ENCODE measurements at places on chromosomes 4 and X.

GRCh38 chr4:103424853-103425252, 226.7 kb upstream of the CENPE start:
- DNase-seq: no peak

DNA sequence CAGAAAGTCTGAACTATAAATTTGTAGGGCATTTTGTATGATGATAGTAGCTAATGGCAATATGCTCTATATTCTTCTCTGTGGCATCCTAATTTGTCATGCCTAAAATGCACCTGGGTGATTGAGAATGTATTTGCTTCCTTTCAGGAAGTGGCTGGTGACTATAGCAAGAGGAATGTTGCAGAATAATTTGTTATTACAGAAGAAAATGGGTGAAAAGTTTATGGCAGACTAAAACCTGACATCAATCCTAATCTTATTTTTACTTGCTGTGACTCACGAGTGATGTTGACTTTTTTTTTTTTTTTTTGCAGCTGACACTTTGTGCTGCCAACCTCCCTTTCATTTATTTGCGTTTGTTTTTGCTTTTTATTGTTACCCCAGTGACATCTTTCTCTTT, 141.1 kb downstream of the MSL3 start:
- DNase-seq: no peak

DNA sequence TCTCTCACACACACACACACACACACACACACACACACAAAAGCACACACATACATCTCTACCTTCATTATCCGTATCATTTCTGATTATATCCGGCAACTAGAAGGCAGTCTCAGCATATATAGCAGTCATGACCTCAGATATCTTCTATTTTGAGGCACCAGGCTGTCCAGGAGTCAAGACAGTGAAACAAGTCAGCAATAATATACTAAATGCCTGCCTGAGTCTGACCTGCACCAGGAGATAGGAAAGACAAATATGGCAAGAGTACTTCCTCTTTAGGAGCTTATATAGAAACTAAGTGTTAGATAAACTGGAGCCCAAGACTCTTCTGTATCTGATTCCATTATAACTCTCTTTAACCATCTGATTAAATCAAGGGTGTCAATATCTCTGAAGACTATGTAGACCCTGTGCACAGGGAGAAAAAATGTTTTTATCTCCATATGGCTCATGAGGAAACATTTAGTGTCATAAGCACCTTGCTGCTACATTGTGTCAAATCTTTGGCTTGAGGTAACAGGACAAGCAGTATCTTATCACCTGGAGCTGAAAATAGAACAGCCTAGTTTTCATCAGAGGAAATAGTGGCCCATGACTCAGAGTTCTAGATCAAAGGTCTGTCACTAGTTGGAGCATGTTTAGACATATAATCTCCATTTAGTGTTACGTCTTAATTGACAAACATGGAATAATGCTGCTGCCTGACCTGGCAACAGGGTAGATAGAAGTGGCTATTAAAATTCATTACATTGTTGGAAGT, 27.0 kb upstream of the FAM47B start:
- no peak for DNase-seq

DNA sequence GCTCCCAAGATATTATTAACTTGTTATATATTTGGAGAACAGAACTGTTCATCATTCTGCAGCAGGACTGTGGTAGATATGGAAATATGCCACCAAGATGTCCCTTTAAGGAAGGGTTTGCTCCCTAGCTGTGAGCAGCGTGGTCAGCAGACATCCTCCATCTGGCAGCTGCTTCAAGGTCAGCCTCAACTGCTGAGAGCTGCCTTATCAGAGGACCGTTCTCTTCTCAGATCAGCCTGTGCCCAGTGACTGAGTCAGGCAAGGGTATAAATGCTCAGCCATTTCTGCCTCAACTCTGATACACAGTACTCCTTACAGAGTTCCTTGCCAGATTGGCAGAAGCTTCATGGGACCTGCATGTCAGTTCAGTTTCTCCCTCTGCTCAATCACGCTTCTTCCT, 63.4 kb upstream of the MAGEB2 start:
- no peak for DNase-seq

- no peak for DNase-seq
These were observed 236.7 kb downstream of the PRDM5 start for GRCh38 chr4:120685756-120686278.

GRCh38 chrX:78708262-78708661, 39.3 kb upstream of the LPAR4 start:
- DNase-seq: no peak

DNA sequence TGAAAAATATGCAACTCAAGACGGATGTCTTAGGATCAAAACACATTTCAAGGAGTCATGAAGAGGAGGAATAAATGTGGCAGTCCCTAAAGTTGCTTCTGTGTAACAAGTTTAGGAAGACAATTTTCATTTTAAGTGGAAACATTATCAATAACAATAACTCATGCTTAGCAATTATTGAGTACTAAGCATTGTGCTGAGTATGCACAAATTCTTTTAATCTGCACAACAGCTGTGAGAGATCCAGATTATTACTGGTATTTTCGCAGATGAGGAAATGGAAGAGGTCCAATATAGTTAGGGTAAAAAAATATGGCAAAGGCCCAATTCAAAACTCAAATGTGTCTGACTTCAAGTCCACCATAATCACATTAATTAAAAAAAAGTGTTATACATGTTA, 2.9 kb upstream of the TEX13B start:
- DNase-seq: no peak

DNA sequence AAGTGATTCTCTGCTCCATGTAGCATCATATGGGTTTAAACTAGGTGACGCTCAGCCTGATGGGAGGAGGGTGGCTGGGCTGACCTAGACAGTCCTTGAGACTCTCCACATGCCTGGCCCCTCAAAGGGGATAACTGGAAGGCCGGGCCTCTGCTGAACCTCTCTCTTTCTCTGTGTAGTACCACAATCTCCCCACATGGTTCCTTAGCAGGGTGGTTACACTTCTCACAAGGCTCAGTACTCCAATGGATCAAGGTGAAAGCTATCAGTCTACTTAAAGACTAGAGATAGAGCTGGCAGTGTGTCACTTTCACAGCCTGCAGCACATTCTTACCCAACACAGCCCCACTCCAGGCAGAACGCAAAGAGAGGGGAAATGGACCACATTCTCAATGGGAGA, 80.4 kb downstream of the LDB2 start:
- DNase-seq: no peak

Data from GM06990 (cell line).